ENCODE measurements at places on chromosomes 4 and X.

- DNase-seq, result no peak
Measured at GRCh38 chrX:110796407-110796697, 735 bp upstream of the CHRDL1 start.

- peak; percentile 83 for DNase-seq
Measured at GRCh38 chrX:1554469-1555210, 17.7 kb upstream of the P2RY8 start.

DNA sequence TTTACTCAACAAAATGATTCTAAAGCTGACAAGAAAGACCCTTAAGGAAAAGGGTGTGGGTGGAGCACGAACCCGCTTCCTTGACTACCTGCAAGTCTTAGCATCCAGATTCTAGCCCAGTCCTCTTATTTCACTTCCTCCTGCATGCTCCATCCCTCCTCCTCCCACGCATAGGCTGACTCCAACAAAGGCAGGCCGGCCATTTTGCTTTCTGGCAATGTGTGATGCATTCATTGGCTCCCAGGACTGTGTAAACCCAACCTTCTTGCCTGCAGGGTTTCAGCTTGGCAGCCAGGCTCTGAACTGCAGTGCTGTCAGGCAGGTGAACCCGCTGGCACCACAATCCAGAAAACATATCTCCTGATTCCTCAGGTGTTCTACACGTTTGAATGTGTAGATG, 39.3 kb downstream of the RTL9 start:
- no peak for DNase-seq

DNA sequence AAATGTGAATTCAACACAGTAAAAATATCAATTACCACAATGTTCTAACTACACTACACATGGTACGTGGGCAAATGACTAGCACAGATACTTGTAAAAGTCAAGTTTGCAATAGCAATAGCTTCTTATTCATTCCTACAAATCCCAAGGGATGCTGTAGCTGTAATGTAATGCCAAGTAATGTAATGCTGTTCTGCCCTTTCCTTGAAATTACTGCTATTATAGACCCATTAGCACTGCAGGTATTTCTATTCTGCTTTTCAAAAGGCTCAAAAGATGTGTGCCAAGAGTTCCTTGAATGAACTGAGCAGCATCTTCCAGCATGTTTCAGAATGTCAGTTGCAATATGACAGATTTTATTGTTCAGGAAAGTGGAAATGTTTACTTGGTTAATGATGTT, 129.9 kb upstream of the BANK1 start:
- no peak for DNase-seq

- DNase-seq, result no peak
Measured at GRCh38 chr4:100982345-100982744, 365.0 kb downstream of the PPP3CA start.

DNA sequence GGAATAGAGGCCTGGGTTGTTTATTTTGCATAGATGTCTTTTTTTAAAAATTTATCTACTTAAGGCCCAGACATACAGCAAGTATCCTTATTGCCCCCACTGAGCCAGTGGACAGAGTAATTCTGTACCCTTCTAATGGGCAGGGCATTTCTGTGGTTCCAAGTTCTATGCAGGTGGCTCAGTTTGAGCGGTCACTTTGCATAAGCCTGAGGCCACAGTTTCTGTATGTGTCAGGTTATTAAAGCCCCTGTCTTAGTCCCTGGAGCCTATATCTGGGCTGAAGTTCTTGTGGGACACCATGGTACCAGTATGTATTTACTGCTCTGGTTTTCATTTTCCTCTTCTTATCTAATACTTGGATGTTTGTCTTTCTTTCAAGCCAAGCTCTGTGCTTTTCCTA, 168.8 kb downstream of the MID1IP1 start:
- no peak for DNase-seq
